ENCODE measurements at places on chromosomes 12 and 14. TPM values are rescaled to one million over a fixed set of nuclear protein-coding genes. Genes with fewer than 3 reads are reported as not detected.
A peak's percentile ranks its signal among the peaks of the same experiment; 100 is the strongest.

DNA sequence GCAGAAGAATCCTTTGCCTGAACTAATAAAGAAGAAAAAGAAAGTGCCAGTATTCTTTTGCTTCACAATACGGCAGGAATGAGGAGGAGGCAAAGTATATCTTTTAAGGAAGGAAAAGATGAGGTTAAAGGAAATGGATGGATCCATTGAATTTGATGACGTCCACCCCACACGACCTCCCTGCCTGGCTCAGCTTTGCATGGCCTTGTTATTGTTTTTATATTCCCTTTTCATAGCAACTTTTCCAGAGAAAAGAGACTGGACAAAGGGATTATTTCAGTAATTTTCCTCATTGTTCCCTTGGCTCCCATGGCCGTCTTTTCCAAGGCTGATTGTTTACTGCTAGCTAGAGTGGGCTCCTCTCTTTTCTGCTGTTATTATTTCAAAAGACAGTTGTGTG lies 123.2 kb upstream of the SEL1L start:
- no peaks in the 10 kb centered on the region for H3K36me3 ChIP-seq
- no peak for DNase-seq
- no peaks in the 10 kb centered on the region for H3K27me3 ChIP-seq
- H3K4me1 ChIP-seq: no peaks in the 10 kb centered on the region
- H3K4me3 ChIP-seq: no peak overlapping the region

- DNase-seq: no peak
- H3K36me3 ChIP-seq: peaks cover 8% of the 10 kb centered on the region
- H3K4me1 ChIP-seq: no peaks in the 10 kb centered on the region
- no peak overlapping the region for H3K27ac ChIP-seq
- H3K4me3 ChIP-seq: no peak overlapping the region
- H3K27me3 ChIP-seq: no peaks in the 10 kb centered on the region
These were observed 8.0 kb upstream of the RASSF8 start for GRCh38 chr12:25950329-25951115.

- no peak for DNase-seq
- no peak overlapping the region for H3K4me3 ChIP-seq
- no peaks in the 10 kb centered on the region for H3K4me1 ChIP-seq
- no peaks in the 10 kb centered on the region for H3K36me3 ChIP-seq
- peak overlapping the region; percentile 49 for H3K27ac ChIP-seq
These were observed 8.9 kb downstream of the PELI2 start for GRCh38 chr14:56127156-56127555.

GRCh38 chr12:40618636-40619035 lies 73.6 kb upstream of the CNTN1 start:
- no peak for DNase-seq
- no peak overlapping the region for H3K4me3 ChIP-seq
- no peaks in the 10 kb centered on the region for H3K27me3 ChIP-seq
- H3K36me3 ChIP-seq: no peaks in the 10 kb centered on the region

DNA sequence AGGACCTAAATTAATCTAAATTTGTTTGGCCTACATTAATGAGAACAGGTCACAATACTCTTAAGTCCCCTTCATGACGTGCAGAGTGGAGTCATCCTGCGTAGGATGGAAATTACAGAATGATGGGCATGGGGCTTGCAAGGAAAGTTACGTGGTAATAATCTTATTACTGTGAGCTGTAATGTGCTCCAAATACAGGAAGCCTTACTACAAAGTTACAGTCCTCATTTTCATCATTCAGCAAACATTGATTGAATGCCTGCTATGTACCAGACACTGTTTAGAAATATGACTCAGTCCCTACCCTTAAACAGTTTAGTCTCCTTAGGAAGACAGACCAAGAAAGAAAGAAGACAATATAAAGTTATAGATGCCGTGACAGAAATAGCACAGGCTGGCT lies 9.4 kb downstream of the HIGD1C start:
- no peak for DNase-seq
- no peaks in the 10 kb centered on the region for H3K27me3 ChIP-seq
- no peaks in the 10 kb centered on the region for H3K4me1 ChIP-seq
- H3K27ac ChIP-seq: no peak overlapping the region
- no peak overlapping the region for H3K4me3 ChIP-seq

Gene C12orf50
- 0.35 TPM for total RNA-seq

- H3K27ac ChIP-seq: no peak overlapping the region
- H3K36me3 ChIP-seq: peaks cover 20% of the 10 kb centered on the region
- no peaks in the 10 kb centered on the region for H3K4me1 ChIP-seq
- DNase-seq: no peak
- no peak overlapping the region for H3K4me3 ChIP-seq
These were observed 8.6 kb downstream of the NR4A1 start for GRCh38 chr12:52059582-52060497.

Gene BCL2L14
- 9.9 TPM for total RNA-seq

Gene SMARCC2
- total RNA-seq: 127 TPM

DNA sequence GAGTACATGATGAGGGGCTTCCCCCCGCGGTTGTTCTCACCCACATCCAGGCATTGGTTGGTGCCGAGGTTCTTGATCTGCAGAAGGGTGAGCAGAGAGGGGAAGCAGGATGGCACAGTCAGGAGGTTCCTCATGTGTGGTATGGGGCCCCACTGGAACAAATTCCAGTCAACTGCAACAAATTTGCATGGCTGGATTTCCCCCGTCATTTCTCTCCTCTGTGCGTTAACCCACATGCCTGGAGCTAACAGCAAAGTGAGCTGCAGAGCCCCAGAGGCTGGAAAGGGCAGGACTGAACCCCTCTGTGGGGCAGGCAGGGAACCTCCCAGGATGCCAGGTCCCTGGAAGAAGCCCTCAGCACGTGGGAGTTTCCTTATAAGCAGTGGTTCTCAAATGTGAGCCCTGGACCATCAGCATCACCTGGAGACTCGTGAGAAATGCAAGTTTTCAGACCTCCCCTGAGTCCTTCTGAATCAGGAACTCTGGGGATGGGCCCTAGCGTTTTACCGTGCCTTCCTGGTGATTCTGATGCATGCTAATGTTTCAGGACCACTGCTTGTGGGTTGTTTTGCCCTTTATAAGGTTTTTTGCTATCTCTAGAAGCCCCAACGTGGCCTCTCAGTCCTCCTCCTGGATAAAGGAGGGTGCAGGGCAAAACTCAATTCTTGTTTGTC lies 11.0 kb upstream of the CELA1 start:
- no peak for DNase-seq
- H3K36me3 ChIP-seq: peaks cover 12% of the 10 kb centered on the region
- H3K27ac ChIP-seq: no peak overlapping the region
- H3K27me3 ChIP-seq: peaks cover 12% of the 10 kb centered on the region

GRCh38 chr12:91922139-91922538 lies 223.5 kb downstream of the BTG1 start:
- no peak overlapping the region for H3K27ac ChIP-seq
- peaks cover 6% of the 10 kb centered on the region for H3K4me1 ChIP-seq
- no peaks in the 10 kb centered on the region for H3K27me3 ChIP-seq
- DNase-seq: no peak

GRCh38 chr14:55065411-55065810 lies 14.0 kb downstream of the MAPK1IP1L start:
- no peak for DNase-seq
- H3K4me3 ChIP-seq: no peak overlapping the region

GRCh38 chr12:55132816-55133215 lies 6.6 kb downstream of the OR9K2 start:
- no peak overlapping the region for H3K27ac ChIP-seq
- no peaks in the 10 kb centered on the region for H3K4me1 ChIP-seq
- H3K27me3 ChIP-seq: no peaks in the 10 kb centered on the region
